ENCODE measurements at places on chromosomes 5 and 9. TPM values are rescaled to one million over a fixed set of nuclear protein-coding genes. Genes with fewer than 3 reads are reported as not detected.
A peak's percentile ranks its signal among the peaks of the same experiment; 100 is the strongest.

- no peak overlapping the region for H3K27ac ChIP-seq
- no peaks in the 10 kb centered on the region for H3K36me3 ChIP-seq
- no peaks in the 10 kb centered on the region for H3K27me3 ChIP-seq
- no peak for DNase-seq
These were observed 250.8 kb downstream of the DMRT2 start for GRCh38 chr9:1300941-1301340.

- no peaks in the 10 kb centered on the region for H3K4me1 ChIP-seq
- H3K36me3 ChIP-seq: no peaks in the 10 kb centered on the region
- no peaks in the 10 kb centered on the region for H3K27me3 ChIP-seq
- no peak for DNase-seq
- no peak overlapping the region for H3K4me3 ChIP-seq
- H3K27ac ChIP-seq: no peak overlapping the region
These were observed 286.0 kb upstream of the TUSC1 start for GRCh38 chr9:25964239-25964638.

DNA sequence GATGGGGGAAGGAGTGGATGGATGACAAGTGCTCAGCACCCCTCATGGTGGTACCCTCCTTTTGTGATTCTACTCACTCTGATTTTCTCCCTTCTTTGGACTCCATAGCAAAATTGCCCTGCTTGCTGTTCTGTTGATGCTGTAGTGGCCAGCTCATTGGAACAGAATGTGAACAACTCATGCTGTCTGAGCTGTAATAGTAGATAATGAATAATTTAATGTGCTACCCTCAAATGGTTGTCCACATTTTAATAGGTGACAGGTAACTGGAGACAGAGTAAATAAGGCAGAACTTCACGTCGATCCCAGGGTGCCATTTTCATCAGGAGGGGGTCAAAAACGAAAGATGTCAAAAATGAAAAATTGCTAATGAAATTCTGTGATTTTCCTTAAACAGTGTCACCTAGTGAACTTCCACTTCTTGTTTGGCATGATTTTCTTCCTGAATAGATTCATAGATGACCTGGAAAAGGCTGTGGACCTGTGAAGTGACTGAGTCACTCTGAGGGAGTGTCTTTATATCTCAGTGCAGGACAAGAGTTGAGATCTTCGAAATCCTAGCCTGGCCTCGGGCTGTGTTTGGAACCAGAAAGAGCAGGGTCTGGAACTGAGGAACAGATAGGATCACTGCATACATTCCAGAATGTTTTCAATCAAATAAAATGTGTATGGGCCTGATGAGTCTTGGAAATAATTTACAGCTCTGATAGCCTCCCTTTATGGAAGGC, 270.2 kb downstream of the PSAT1 start:
- no peak overlapping the region for H3K27ac ChIP-seq
- DNase-seq: no peak
- no peaks in the 10 kb centered on the region for H3K27me3 ChIP-seq
- no peaks in the 10 kb centered on the region for H3K4me1 ChIP-seq

GRCh38 chr9:120454467-120454866, 125.5 kb downstream of the CDK5RAP2 start:
- no peaks in the 10 kb centered on the region for H3K27me3 ChIP-seq
- no peak for DNase-seq
- H3K4me1 ChIP-seq: no peaks in the 10 kb centered on the region
- no peak overlapping the region for H3K4me3 ChIP-seq

- H3K4me1 ChIP-seq: no peaks in the 10 kb centered on the region
- no peak overlapping the region for H3K27ac ChIP-seq
- H3K27me3 ChIP-seq: no peaks in the 10 kb centered on the region
- DNase-seq: no peak
These were observed 128.5 kb upstream of the FAM174A start for GRCh38 chr5:100406640-100407039.

Gene CENPH
- 0.42 TPM for total RNA-seq

Gene PCDHAC2
- 0.93 TPM for total RNA-seq

Gene PCDHA10
- under 0.01 TPM for total RNA-seq

Gene SPATA31A3
- not detected for total RNA-seq

Gene SIGMAR1
- 116 TPM for total RNA-seq

Gene ESM1
- total RNA-seq: 0.28 TPM

- DNase-seq: no peak
These were observed 46.3 kb downstream of the ACO1 start for GRCh38 chr9:32430720-32431119.

GRCh38 chr9:78235256-78235761, 566 bp upstream of the CEP78 start:
- DNase-seq: no peak
- peaks cover 4% of the 10 kb centered on the region for H3K4me1 ChIP-seq
- peak overlapping the region; percentile 60 for H3K4me3 ChIP-seq
- peak overlapping the region; percentile 75 for H3K27ac ChIP-seq
- H3K27me3 ChIP-seq: no peaks in the 10 kb centered on the region
- H3K36me3 ChIP-seq: no peaks in the 10 kb centered on the region

DNA sequence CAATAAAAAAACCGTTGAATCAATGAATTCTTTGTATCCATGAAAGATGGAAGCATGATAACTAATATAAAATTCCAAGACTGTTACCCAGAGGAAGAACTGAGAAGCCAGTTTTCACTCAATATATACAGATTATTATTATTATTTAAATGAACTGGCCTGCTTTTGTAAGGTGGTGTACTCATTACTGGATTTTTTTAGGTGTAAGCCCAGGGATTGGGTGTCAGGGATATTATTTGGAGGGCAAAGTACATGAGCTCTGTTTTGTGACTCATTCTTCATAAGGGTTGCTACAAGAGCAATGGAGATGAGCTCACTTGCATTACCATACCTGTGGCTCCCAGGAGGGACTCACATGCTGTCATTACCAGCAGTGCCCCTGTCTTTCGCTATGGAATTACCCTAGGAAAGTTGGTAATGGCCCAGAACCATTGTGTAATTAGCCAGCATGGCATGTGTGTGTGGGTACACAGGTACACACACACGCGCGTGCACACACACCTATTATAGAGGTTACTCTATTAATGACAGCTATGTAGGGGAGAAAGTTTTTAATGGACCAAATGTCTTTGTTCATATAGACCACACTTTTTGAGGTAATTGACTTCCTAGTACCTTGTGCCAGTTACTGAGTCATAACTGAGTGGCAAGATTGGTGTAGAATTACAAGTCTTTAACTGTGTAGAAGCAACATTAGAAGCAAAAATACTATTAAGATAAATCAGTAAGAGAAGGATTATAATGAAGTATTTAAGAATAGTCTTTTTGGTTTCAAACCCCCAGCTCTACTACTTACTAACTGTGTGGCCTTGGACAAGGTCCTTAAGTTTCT, 143.4 kb downstream of the GDNF start:
- H3K27me3 ChIP-seq: no peaks in the 10 kb centered on the region
- H3K4me1 ChIP-seq: no peaks in the 10 kb centered on the region
- no peaks in the 10 kb centered on the region for H3K36me3 ChIP-seq
- no peak overlapping the region for H3K27ac ChIP-seq
- no peak for DNase-seq
- H3K4me3 ChIP-seq: no peak overlapping the region

Gene RLN1
- not detected for total RNA-seq

GRCh38 chr5:112648264-112648663, 89.4 kb upstream of the APC start:
- no peaks in the 10 kb centered on the region for H3K27me3 ChIP-seq
- H3K4me1 ChIP-seq: no peaks in the 10 kb centered on the region
- no peaks in the 10 kb centered on the region for H3K36me3 ChIP-seq
- no peak overlapping the region for H3K4me3 ChIP-seq
- H3K27ac ChIP-seq: no peak overlapping the region

DNA sequence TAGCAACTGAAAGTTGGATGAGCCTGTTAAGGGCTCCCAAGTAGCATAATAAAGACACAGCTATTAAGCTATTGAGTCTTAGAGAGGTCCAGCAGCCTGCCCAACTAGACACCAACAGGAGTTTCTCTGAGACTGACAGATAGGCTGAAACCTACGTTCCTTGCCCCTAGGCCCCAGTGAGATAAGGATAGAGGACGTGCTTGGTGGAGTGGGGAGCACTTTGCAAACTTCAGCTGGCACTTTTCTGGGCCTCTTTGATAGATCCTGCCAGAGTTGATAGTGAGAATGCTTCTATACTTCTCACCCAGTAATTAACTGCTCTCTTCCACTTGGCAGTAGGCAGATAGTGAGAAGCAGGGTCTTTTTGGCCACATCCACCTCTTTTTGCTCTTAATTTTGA, 20.8 kb upstream of the CTNNA1 start:
- no peaks in the 10 kb centered on the region for H3K36me3 ChIP-seq
- no peak overlapping the region for H3K4me3 ChIP-seq
- no peaks in the 10 kb centered on the region for H3K27me3 ChIP-seq

GRCh38 chr5:53173083-53173482, 63.5 kb upstream of the MOCS2 start:
- peaks cover 3% of the 10 kb centered on the region for H3K4me1 ChIP-seq
- H3K36me3 ChIP-seq: no peaks in the 10 kb centered on the region
- no peaks in the 10 kb centered on the region for H3K27me3 ChIP-seq
- no peak overlapping the region for H3K27ac ChIP-seq
- no peak overlapping the region for H3K4me3 ChIP-seq
- DNase-seq: no peak

Gene SCGB3A2
- not detected for total RNA-seq

GRCh38 chr5:84036842-84037241, 316.2 kb upstream of the HAPLN1 start:
- no peak for DNase-seq
- no peaks in the 10 kb centered on the region for H3K4me1 ChIP-seq
- H3K4me3 ChIP-seq: no peak overlapping the region
- H3K27ac ChIP-seq: no peak overlapping the region
- no peaks in the 10 kb centered on the region for H3K36me3 ChIP-seq
